Hematopoietic multipotent progenitor cell treated with erythropoietin and hydrocortisone succinate and interleukin-3 and kit ligand, for 8 days (in vitro differentiated cells): ENCODE measurements at places on chromosomes 3 and 15.

DNA sequence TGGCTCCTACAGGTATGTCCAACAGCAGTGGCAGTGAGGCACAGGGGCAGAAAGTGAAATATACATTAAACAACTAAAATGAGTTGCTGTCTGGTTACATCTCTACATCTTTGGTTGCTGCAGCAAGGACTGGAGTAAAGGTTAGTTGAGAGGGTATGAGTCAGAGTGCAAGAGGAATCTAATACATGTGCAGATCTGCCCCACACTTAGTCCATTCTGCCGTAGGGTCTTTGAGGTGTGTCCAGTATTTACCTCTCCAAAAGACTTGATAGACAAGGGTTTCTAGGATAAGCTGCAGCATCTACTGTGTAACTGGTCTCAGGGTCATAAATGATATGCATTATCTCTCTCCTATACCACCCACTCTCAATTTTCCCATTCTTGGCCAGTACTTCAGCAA lies 6.2 kb upstream of the NEDD4 start:
- no peak for DNase-seq

DNA sequence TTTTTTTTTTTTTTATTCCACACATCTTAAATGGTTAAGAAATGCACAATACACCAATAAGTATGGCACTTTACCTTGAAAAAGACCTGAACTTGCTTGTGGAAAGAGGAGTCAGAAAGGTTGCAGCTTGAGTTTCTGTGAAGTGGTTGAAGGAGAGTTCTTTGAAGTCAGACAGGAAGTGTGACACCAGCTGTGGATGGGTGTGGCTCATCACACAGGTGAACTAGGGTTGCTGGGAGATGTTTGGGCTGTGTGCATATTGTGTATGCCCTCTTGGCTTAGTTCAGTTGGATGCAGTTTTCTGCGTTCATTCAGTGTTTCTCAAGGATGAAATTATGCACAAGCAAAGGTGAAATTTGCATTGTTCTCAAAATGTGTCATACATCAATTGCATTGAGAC lies 6.3 kb downstream of the AEN start:
- peak; percentile 57 for DNase-seq

DNA sequence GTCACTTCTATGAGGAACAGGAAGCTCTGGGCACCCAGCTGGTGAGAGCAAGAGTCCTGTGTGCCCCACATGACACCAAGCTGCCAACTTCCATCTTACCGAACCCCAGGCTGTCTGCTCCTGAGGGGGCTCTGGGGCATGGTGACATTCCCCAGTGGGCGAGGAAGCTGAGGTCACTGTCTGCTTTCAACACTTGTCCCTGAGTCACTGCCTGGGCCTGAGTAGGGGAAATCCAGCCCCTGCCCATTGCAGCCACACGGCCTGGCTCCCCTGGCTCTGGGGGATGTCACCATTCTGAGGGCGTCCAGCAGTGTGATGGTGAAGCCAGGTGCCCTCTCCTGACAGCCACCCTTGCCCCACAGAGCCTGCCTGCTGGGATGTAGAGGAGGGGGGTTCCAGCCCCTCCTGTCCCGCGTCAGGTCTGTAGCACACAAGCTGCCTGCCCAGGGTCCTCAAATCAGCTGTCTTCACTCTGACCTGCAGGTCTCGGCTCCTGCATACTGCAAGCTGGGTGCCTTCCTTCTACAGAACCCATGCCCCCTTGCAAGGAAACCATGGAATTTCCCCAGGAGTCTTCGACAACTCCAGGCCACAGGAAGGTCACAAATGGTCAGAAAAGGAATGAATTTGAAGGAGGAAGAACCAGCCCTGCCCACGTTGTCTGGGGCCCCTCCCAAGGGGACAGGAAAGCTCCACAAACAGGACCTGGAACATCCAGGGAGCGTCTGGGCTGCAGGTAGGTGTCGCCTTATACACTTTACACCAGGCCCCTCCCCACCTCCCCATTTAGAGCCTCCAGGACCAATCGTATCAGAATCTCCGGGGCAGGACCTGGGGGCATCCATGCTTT lies 69.9 kb upstream of the GATM start:
- no peak for DNase-seq

GRCh38 chr3:113231391-113231790 lies 20.0 kb downstream of the BOC start:
- DNase-seq = no peak

DNA sequence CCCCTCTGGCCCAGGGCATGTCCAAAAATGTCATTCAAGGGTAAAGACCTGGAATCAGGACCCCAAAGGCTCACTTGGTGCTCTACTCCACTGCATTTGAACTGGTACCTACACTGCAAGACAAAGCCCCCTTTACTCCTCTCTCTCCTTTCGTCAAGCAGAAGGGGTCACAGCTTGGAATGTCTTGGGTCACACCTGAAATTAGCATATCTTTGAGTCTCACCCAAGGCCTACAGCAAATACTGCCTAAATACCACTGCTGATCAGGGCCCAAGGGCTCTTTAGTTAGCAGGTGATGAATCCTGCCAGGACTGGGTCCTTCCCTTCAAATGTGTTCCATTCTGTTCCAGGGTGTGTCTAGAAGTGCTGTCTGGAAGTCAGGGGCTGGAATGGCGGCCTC lies 320.6 kb downstream of the SV2B start:
- no peak for DNase-seq

GRCh38 chr3:118636841-118637240 lies 397.8 kb downstream of the IGSF11 start:
- no peak for DNase-seq

DNA sequence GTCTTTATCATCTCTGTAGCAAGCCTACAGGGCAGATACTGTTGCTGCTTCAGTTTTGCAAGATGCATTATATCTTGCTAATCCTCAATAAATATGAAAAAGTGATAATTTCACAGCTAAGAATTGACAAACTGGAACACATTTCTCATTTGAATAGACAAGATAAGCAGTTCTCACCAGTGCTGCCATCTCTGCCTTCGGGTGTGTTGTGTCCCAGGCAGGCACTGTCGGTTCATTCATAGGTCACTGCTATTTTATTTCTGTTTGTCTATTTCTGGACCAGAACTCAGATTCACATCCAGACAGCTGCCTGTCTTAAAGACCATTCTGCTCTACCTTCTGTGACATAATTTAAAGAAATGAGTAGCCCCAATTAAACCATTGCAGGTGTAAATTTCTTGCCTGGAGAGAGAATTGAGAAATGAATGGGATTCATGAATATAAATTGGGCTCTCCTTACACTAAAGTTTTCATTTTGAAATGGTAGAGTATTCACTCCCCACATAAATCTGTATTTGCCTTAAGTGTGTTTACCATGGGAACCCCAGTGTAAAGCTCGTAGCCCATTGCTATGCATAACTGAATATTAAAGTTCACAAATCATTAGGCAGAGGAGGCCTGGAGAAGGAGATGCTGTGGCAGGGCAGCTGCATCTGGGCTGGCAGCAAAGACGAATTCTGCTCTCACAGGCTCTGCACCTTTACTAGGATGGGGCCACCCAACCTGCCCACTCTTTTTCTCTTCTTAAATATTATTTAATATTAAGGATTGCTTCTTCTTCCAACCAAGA lies 149.9 kb downstream of the ARPP21 start:
- no peak for DNase-seq

GRCh38 chr3:122493296-122493695 lies 21.4 kb downstream of the KPNA1 start:
- no peak for DNase-seq

DNA sequence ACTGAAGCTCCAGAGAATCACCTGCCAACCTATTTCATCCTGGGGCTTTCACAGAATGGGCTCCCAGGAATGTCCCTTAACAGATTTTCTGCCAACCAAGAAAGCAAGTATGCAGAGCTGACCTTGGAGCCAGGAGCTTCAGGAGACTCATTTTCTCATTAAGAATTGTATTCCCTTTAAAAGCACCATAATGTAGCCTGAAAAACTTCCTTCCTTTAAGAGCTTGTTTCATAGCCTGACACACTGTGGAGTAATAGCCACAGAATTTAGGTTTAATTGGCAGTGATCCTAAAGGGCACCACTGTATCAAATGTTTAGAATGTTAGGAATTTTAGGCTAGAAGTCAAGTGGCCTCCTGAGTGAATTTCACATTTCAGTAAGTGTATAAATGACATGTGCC lies 309.8 kb downstream of the GBE1 start:
- no peak for DNase-seq

DNA sequence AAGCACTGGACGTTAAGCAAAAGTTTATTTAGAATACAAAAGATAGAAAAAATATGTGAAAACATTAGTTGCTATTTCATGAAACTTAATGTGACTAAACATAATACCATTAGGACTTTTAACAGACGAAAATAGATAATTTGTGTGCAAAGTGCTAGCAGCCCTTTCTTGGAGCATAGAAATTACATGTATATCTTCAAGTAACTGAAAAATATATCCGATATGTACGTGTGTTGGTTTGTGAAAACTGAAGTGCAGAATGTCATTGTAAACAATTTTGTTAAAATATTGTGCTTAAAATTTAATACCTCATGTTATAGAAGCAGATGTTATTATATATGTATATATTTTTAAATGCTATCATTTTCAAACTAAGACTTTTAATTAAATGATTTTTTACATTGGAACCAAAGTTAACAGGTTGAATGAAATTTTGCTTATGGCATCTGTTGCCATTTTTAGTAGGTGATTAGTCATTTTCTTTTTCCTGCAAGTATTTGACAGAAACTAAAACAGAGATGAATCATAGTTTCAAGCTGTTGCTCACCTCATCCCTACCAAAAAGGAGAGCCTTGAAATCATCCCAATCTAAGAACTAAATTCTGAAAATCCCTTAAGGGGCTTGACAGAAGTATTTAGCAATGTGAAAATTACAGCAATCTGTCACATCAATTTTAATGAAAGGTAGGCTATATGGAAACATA lies 334.8 kb downstream of the NAALADL2 start:
- DNase-seq = no peak

- DNase-seq = no peak
Measured at GRCh38 chr3:159200176-159200575, 398.3 kb downstream of the MFSD1 start.

- DNase-seq = no peak
Measured at GRCh38 chr3:172334671-172335207, 113.5 kb downstream of the GHSR start.

DNA sequence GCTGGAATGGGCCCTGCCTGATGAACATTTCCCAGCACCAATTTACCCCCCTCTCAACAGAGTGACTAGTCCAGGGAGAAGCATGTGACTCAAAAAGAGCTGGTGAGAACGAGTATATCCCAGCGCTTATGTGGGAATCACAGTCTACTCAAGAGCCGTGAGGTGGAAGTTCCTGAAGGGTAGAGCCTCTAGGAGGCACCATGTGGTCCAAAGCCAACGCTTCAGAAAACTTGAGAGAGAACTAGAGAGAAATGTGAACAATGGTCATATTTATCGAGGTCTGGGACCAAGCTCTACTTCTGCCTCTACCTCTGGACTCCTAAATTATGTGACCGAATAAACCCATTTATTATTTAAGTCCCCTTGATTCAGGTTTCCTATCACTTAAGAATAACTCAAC lies 111.0 kb upstream of the RAP2B start:
- no peak for DNase-seq

DNA sequence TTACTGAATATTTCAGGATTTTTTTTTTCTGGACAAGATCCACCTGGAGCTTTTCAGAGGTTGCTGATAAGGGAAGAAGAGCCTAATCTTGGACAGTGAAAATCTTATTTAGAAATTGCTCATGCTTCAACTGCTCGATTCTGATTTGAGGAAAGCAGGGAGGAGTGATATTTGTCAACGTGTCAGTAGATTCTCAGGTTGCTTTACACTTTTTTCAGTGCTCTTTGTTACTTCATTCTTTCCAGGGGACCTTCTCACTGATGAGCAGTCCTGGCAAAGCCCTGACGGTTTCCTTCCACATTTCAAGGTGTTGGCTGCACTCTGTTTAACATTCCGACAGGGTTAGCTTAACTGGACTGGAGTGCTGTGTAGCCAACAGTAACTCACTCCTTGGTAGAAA lies 24.1 kb upstream of the RARB start:
- no peak for DNase-seq

DNA sequence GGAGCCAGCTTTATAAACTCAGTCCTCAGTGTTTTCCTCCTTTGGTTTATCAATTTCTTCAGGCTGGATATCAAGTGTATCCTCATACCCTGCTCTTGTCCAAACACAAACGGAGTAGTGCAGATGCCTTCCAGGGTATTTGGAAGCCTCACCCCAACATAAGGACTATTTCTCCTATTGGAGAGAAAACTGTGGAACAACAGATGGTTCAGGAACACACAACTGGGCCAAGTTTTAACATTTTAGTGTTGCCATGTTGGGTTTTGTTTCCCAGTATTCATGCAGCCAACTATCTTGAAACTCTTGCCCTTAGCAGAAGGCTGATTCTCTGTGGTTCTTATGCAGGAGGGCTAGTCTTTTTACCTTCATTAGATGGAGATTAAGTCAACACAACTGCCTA lies 398.1 kb downstream of the GABRB3 start:
- DNase-seq = no peak

GRCh38 chr15:82709421-82710207 lies at the start of gene AP3B2:
Gene AP3B2, minus strand, starts transcription at chr15:82709875. Its CDS starts 169 bp downstream, at chr15:82709706.
- peak; percentile 67 for DNase-seq

- DNase-seq = no peak
Measured at GRCh38 chr15:83919978-83920510, 266.1 kb downstream of the ADAMTSL3 start.

GRCh38 chr3:16075647-16076046 lies 98.8 kb upstream of the GALNT15 start:
- no peak for DNase-seq

DNA sequence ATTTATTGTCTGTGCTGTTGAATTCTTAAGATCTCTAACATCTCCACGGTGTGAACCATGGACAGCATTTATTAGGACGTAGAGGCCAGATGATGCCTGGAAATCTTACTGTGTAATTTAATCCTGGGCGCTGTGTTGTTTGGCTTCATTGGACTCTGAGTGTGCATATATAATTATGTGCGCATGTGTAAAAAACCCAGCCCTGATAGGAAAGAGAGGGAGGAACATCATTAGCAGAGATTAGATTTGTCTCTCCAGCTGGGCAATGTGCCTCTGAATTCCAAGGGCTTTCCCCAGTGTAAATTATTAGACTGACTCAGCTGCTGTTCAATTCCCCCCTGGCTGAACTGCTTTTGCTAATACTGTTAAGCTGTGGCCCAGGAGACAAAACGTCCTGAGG lies 39.6 kb downstream of the MAP3K13 start:
- DNase-seq = no peak

DNA sequence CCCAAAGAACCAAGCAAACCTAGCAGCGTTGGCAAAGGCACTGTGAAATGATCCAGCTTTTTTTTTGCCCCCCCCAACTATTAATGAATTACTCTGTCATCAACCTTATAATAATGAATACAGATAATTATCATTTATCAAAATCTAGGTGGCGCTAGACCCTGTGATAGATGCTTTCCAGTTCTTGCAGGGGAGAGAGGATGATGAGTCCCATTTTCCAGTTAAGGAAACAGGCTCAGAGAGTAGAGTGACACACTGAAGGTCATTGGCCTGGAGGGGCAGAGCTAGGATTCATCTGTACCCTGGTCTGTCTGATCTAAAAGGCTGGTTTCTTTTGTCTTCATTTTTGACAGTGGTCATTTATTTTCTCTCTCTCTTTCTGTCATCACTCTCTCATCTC lies 5.0 kb downstream of the ACOX2 start:
- no peak for DNase-seq
